ENCODE measurements at places on chromosomes 12 and 14. TPM values are rescaled to one million over a fixed set of nuclear protein-coding genes. Genes with fewer than 3 reads are reported as not detected.

Gene DPPA3
- total RNA-seq, result not detected

Gene SYCP3
- total RNA-seq, result not detected

Gene DCAF11
- total RNA-seq, result 22.8 TPM

Gene TPPP2
- total RNA-seq, result not detected

Gene CCDC38
- 0.09 TPM for total RNA-seq

Gene RDH5
- 1.3 TPM for total RNA-seq

Gene KRT86
- 42.4 TPM for total RNA-seq

Gene P2RX2
- total RNA-seq, result not detected

Gene RNF212B
- not detected for total RNA-seq

Gene CLEC6A
- not detected for total RNA-seq

Gene GALNT16
- 3.7 TPM for total RNA-seq

Gene SIX1
- total RNA-seq, result 6.2 TPM
